ENCODE measurements at places on chromosomes 4 and X.

DNA sequence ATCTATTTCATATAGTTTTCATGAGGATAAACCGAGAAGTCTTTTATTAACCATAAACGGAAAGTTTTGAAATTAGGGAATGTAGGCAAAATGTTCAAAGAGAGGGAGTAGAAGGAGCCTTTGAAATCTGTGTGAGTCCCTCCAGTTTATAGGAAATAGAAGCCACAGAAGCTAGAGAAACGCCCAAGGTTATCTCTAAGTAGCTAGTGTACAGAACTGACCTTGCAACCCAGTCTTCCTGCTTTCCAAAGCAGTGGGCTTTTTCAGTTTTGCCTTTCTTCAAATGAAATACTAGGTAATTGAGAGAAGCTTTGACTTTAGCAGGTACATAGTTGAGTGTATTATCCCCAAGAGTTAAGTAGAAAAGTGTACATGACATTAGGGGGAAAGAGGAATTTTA is 39.4 kb downstream of the STIM2 start:
- DNase-seq, result no peak

GRCh38 chr4:164935363-164935762 is 42.1 kb downstream of the TRIM61 start:
- no peak for DNase-seq

GRCh38 chr4:122895336-122895995 is 26.9 kb downstream of the NUDT6 start:
- no peak for DNase-seq

- DNase-seq, result no peak
These were observed 33.5 kb downstream of the ARSJ start for GRCh38 chr4:113945906-113946305.

DNA sequence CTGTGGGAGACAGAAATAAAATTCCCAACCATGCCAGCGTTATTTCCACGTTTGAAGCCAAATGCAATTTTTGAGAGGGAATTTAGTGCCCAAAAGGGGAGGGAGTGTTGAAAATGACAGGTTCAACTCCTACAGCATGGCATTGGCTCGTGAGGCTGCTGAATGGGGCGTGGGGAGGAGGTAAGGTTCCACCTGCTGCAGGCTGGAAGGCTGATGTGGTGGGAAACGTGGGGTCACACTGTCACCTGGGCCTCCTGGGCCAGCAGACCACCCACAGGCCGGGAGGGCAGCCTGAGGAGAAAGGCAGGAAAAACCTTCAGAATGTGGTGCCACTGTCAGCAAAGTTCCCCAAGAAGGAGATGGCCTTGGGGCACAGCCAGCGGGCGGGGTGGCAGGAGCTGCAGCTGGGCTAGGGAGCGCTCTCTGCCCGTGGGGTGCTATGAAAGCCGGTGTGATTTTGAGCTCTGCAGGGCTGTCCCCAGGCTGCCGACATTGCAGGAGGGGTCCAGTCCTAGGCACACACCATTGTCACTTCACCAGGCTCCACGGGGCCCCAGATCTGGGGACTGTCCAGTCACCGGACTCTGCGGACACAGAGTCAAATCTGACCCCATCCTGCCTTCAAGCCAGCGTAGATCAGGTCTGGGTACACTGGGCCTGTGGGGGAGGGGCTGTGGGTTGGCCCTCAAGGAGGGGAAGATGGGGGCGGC is 19.6 kb downstream of the MSANTD1 start:
- no peak for DNase-seq

- DNase-seq, result no peak
These were observed 40.9 kb downstream of the ADH5 start for GRCh38 chr4:99047710-99048109.

DNA sequence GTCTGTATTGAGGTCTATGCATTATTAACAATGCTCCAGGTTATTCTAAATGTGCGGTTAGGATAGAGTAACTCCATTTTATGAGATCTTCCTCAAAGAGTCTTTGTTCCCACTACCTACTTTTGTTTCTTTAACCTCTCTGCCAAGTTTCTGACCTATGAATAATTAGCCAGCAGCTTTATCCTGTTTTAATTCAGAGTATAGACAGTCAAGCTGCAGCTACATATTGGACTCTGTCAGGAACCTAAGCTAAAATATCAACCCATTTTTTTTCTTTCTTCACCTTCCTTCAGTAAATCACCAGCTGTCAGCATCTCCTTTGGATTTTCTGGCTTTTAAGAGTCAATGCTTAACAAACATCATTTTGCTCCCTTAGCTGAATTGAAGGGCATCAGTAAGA is 72.3 kb downstream of the TMEM47 start:
- no peak for DNase-seq
